ENCODE measurements at places on chromosomes 11 and 22. TPM values are rescaled to one million over a fixed set of nuclear protein-coding genes. Genes with fewer than 3 reads are reported as not detected.

- no peak for DNase-seq
- H3K27me3 ChIP-seq, result peaks cover 8% of the 10 kb centered on the region
- no peaks in the 10 kb centered on the region for H3K36me3 ChIP-seq
- no peak overlapping the region for H3K27ac ChIP-seq
Measured at GRCh38 chr11:62046568-62047100, 77.2 kb upstream of the INCENP start.

- H3K36me3 ChIP-seq, result no peaks in the 10 kb centered on the region
- H3K27ac ChIP-seq, result no peak overlapping the region
- no peaks in the 10 kb centered on the region for H3K27me3 ChIP-seq
- H3K4me1 ChIP-seq, result no peaks in the 10 kb centered on the region
Measured at GRCh38 chr11:126497581-126498122, 142.2 kb downstream of the ST3GAL4 start.

GRCh38 chr11:64649291-64649697 is 58.3 kb downstream of the SLC22A12 start:
- no peak overlapping the region for H3K27ac ChIP-seq
- H3K4me1 ChIP-seq, result no peaks in the 10 kb centered on the region
- H3K36me3 ChIP-seq, result no peaks in the 10 kb centered on the region
- DNase-seq, result no peak
- H3K27me3 ChIP-seq, result peaks cover 12% of the 10 kb centered on the region
- no peak overlapping the region for H3K4me3 ChIP-seq

Gene MMP10
- total RNA-seq, result 15.0 TPM

Gene ART1
- total RNA-seq, result not detected

Gene PGA5
- total RNA-seq, result not detected

- no peak for DNase-seq
- H3K36me3 ChIP-seq, result no peaks in the 10 kb centered on the region
- no peak overlapping the region for H3K27ac ChIP-seq
- H3K27me3 ChIP-seq, result no peaks in the 10 kb centered on the region
- no peaks in the 10 kb centered on the region for H3K4me1 ChIP-seq
Measured at GRCh38 chr11:116044520-116044919, 540.3 kb upstream of the CADM1 start.

Gene CRACR2B
- 9.7 TPM for total RNA-seq

- H3K36me3 ChIP-seq, result no peaks in the 10 kb centered on the region
- H3K4me3 ChIP-seq, result no peak overlapping the region
- DNase-seq, result no peak
- H3K27ac ChIP-seq, result no peak overlapping the region
- no peaks in the 10 kb centered on the region for H3K4me1 ChIP-seq
Measured at GRCh38 chr11:116255321-116255953, 517.4 kb downstream of the BUD13 start.

- H3K4me3 ChIP-seq, result no peak overlapping the region
- DNase-seq, result no peak
- no peaks in the 10 kb centered on the region for H3K36me3 ChIP-seq
- H3K27ac ChIP-seq, result no peak overlapping the region
- no peaks in the 10 kb centered on the region for H3K27me3 ChIP-seq
Measured at GRCh38 chr11:100203789-100204188, 483.3 kb upstream of the ARHGAP42 start.

GRCh38 chr11:129894278-129895125 is 876 bp downstream of the NFRKB start:
- H3K4me3 ChIP-seq, result peak overlapping the region; percentile 93
- DNase-seq, result no peak
- H3K36me3 ChIP-seq, result peaks cover 3% of the 10 kb centered on the region
- H3K4me1 ChIP-seq, result peaks cover 9% of the 10 kb centered on the region
- H3K27ac ChIP-seq, result no peak overlapping the region
